ENCODE measurements at places on chromosomes 16 and 17.

GRCh38 chr16:1713933-1714332, 7.9 kb downstream of the MAPK8IP3 start:
- no peak for DNase-seq

- DNase-seq: no peak
Observed at GRCh38 chr17:81031566-81032550, 3.1 kb upstream of the BAIAP2 start.

DNA sequence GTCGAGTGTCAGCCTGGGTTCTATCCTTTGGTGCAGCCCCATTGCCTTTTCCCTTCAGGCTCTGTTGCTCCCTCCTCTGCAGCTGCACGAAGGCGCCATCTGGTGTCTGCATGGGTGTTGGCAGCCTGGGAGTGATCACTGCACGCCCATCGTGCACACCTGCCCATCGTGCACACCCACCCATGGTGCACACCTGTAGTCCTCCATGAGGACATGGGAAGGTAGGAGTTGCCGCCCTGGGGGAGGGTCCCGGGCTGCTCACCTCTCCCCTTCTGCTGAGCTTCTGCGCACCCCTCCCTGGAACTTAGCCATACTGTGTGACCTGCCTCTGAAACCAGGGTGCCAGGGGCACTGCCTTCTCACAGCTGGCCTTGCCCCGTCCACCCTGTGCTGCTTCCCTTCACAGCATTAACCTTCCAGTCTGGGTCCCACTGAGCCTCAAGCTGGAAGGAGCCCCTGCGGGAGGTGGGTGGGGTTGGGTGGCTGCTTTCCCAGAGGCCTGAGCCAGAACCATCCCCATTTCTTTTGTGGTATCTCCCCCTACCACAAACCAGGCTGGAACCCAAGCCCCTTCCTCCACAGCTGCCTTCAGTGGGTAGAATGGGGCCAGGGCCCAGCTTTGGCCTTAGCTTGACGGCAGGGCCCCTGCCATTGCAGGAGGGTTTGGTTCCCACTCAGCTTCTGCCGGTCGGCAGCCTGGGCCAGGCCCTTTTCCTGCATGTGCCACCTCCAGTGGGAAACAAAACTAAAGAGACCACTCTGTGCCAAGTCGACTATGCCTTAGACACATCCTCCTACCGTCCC, 2.9 kb downstream of the CTRL start:
- DNase-seq: peak; percentile 72

GRCh38 chr17:34712481-34713195, 133.3 kb downstream of the TMEM132E start:
- DNase-seq: no peak

- DNase-seq: no peak
Observed at GRCh38 chr17:35726127-35726952, 5.1 kb upstream of the RASL10B start.

Measured in stimulated activated CD4-positive, alpha-beta T cell treated with anti-CD3 and anti-CD28 coated beads, Interleukin-2, amount 100 ng/mL, for 48 hours (primary cell).